Smooth muscle cell of the brain vasculature (primary cell): ENCODE measurements at places on chromosomes 16 and 17.

- no peak for DNase-seq
Measured at GRCh38 chr17:77373299-77374169, 232.8 kb downstream of the SEC14L1 start.

DNA sequence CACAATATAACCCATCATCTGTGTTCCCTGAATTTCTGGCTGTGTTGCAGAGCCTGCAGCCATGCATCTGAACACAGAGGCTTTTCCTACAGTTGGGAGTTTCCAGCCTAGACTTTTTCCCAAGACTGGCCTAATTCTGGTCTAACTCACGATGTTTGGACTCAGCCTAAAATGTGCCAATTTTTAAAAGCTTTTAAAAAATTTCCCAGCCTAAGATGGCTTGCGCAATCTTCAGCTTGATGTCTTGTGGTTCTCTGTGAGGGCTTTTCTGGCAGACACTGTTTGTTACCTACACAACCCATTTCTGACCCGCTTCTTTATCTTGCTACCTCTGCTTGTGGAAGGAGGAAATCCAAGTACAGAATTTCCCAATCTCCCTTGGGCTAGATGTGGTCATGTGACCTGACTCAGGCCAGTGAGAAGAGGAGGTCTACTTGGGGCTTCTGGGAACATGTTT lies 72.7 kb upstream of the GAS7 start:
- DNase-seq: no peak

- DNase-seq: no peak
Measured at GRCh38 chr16:24995469-24995868, 19.7 kb downstream of the ARHGAP17 start.

GRCh38 chr16:2855536-2855935 lies 2.4 kb downstream of the PRSS22 start:
- DNase-seq: no peak
